ENCODE measurements at places on chromosomes 2 and 18.

DNA sequence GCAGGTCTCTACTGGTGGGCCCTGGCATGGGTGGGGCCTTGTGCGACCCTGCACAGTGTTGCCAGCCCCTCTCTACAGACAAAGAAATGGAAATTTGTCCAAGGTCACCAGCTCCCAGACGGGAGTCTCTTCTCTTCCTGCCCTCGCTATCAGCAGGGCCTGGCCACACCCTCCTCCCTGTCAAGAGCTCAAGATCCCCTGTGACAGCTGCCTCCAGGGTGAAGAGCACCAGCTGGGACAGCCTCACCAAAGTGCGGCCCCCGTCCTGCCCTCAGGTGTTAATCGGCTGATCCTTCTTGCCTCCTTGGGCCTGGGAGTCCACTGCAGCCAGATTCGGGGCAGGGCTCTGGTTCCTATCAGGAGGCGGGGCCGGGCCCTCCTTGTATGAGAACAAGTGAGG is 259.1 kb downstream of the TWIST2 start:
- DNase-seq: no peak

DNA sequence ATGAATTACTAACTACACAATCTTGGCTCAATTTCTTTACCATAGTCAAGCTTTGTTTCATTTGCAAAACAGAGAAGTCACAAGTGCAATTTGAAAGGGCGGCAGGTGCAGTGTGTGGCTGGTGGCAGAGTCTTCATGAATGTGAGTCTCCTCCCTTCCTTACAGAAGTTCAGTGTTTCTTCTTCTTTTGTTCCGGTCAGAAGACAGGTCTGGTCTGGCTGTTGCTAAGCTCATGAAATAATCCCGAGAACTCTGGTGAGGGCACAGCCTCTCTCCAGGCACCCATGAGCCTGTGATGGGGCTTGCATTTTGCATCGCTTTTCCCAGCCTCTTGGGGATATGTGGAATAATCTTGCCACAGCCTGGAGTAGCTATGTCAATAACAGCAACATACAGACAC is 824.8 kb upstream of the SALL3 start:
- DNase-seq: no peak

GRCh38 chr2:196284144-196284844 is 112.9 kb upstream of the STK17B start:
- DNase-seq: no peak

DNA sequence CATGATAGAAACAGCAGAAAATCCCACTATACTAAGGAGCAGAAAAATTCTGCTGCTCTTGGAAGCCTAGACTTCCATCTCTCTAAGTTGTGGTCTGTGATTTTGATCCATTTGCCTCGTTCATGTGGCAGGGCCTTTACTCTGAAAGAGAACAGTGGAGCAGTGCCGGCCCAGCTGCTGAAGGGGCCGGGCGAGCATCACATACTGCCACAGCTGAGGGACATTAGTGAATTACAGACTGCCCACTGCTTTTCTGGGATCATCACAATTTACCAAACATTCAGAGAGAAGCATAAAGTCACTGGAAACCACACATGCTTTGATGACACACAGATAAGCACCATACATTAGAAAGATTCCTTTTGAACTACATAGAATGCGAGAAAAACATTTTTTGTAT is 217.0 kb upstream of the BOD1L2 start:
- no peak for DNase-seq

DNA sequence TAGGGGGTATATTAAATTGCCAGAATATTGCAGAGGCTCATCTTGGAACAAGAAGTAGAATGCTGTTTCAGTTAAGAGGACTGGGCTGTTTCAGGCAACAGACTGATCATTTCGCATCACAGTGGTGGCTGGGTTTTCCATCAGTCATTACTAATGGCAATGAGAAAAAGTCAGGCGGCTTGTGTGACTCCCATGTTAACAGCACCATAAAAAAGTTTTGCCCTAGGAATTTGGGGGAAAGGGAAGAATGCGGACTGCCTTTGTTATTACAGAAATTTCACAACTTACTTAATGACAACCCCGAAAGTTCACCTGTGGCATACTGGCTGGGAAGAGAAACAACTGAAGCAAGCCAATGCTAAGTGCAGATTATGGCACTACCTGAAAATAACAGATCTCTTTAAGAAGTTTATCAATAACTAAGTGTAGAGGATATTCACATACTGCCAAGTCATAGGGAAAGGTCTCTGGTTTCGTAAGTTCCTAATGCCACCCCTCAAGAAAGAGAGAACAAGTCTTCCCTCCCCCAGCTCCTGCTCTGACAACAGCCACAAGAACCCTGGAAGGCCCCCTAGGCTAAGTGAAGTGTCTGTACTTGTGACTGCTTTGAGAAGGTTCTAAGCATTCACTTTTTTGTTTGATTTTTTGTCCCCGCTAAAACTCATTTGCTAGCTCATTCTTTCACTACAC is 40.5 kb upstream of the AP1S3 start:
- no peak for DNase-seq
